ENCODE measurements at places on chromosomes 1 and 21.

GRCh38 chr1:38858833-38859560 lies 575 bp downstream of the RRAGC start:
- no peak for DNase-seq

DNA sequence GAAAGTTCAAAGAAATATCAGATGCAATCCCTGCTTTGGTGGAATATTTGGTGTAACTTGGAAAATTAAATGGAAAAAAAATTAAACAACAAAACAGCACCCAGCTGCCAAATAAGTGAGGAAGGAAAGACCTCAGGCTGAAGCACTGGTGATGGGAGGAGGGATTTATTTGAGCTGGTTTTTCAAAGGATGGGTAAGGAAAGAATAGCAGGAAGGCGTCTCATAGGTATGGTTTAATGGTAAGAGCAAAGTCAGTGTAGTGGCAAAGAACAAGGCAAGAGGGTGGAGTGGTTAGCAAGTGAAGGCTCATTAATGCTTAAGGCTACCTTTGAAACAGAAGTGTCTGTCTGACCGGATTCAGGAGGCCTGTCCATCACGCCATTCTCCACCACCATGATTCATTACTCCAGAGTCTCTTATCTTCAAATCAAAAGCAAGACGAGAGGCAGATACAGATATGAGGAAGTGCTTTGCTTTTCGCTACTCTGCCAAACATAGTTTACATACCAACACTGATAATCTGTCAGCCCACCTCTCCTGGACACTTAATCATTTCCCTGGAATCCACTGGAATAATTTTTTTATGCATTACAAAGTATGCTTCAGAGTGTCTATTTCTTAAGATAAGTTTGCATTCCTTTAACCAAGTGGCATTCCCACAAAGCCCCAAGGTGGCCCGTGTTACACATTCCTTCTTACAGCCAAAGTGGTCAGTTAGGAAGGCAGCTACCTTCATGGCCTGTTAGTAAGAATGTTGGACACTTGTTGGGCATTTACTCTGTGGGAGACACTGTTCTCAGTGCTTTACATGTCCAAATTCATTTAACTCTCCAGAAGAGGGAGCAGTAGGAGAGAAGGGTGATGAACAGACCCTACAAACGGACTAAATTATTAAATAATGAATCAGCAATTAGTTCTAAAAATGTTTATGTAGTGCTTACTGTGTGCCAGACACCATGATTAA lies 146.6 kb downstream of the ROR1 start:
- no peak for DNase-seq

DNA sequence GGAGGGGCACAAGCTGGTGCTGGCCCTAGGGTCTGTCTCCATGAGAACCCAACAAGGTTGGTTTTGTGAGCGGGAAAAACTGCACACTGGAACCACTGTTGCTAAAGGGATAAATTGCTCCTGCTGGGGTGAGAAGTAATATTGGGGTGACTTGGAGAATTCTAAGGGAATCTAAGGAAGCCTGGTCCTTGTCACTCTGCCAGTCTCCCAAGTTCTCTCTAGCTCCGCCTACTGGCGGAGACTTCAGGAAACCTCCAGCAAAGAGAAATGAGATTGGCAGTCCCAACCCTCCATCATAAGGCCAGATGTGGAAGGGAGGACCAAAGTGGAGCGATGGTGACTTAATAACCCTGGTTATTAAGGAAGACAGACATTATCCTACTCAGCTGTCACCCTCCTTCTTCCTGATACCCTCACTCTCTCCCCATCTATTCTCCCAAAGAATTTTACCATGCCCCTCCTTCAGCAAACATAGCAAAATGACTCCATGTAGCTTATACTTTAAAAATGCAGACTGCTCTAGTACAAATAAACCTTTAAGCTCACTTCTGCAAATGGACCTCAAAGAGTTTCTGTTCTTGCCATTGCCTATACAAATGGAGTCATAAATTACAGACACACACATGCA lies 2.7 kb downstream of the LCE1F start:
- no peak for DNase-seq

- DNase-seq, result no peak
These were observed 32.6 kb downstream of the TMEM200B start for GRCh38 chr1:29090937-29091618.

- DNase-seq, result no peak
These were observed 758 bp downstream of the PTBP2 start for GRCh38 chr1:96722161-96722922.

- DNase-seq, result no peak
These were observed 13.3 kb upstream of the THEMIS2 start for GRCh38 chr1:27858949-27859576.

GRCh38 chr1:28601696-28602095 lies 9.6 kb downstream of the RAB42 start:
- DNase-seq, result no peak

- no peak for DNase-seq
These were observed 432 bp upstream of the SIM2 start for GRCh38 chr21:36698385-36698980.

DNA sequence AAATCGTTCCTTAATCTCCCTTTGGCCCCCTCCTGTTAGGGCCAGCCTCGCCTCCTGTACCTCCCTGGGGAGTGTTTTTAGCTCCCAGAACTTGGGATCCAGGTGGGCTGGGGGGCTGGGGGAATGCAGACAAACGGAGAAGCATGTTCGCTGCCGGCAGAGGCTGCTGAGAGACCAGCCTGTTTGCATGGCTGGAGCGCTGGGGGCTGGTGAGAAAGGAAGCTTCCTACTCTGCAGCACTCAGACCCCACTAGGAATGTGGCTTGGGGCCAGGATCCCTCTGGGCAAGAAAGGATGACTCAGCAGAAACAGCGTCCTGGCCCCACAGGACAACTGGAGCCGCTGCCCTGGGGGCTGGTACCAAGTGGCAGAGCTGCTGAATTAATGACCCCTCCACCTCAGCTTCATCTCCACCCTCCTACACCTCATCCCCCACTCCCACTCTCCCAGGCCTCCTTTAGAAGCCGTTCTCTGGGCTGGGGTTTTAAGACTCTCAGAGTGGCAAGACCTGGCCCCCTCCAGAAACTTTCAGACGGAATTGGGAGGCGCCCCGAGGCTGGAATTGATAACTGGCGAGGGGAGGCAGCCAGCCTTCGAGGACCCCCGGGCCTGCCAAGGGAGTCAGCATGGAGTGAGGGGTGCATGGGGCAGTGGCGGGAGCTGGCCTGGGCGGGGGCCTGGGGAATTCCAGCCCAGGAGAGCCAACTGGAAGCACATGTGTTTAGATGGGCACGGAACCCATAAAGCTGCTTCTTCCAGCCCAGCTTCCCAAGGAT lies 28.5 kb upstream of the EPS8L3 start:
- DNase-seq, result peak; percentile 62

DNA sequence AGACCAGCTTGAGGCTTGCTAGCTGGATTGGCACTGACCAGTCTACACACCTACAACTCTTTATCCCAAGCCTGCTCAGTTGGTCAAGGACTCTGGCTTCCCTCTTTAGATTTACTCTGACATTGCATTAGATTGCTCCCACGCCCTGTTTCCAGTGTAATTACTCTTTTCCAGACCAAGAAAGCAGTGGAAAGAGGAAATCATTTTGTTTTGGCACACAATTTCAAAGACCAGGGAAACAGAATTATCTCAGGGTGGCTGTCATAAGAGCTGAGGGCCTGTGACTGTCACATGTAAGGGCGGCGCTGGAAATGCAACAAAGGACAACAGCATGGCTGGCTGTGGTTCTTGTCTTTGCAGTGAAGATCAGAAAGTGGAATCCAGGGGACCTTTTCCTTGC lies 302.7 kb downstream of the HHAT start:
- no peak for DNase-seq

DNA sequence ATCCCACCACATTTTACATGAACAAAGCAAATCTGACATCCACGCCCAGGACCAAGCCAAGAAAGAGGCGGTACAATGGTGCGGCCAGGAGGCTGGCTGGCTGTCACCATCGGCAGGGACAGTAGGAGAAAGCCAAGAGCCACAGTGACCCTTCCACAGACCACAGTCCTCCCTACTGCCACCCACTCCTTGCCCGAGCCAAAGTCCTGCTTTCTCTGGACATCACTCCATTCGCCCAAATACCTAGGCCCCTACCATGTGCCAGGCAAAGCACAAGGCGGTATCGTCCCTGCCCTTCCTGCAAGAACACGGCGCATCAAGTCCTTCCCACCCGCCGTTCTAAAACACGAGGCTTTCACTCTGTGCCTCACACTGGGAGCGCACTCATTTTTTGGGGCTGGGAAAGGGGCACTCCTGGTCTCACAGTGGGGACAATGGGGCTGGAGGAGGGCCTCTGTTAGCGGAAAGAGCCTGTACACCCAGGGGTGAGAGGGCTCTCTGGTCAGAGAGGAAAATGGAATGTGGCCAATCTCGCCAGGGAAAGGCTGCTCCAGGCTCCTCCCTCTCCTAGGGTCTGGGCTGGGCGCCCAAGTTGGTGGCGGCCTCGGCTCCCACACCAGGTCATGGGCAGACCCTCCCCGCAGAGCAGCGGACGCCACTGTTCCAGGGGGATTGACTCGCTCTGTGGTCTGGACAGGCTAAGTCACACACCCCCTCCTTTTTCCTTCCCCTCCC lies 26.5 kb downstream of the SSBP3 start:
- no peak for DNase-seq

GRCh38 chr1:116356673-116357072 lies 16.4 kb upstream of the ATP1A1 start:
- no peak for DNase-seq

DNA sequence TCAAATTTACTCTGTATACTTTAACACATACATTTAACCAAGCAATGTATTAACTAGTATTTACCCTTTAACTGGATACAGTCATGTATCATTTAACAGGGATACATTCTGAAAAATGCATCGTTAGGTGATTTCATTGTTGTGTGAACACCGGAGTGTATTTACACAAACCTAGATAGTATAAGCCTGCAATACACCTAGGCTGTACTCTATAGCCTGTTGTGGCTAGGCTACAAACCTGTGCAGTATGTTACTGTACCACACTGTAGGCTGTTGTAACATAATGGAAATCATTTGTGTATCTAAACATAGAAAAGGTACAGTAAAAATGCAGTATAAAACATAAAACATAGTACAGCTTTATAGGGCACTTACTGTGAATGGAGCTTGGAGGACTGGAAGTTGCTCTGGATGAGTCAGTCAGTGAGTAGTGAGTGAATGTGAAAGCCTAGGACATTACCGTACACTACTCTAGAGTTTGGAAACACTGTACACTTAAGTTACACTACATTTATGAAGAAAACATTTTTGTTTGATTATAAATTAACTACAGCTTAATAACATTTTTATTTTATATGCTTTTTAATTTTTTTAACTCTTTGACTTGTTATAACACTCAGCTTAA lies 21.3 kb downstream of the RGS4 start:
- DNase-seq, result no peak

DNA sequence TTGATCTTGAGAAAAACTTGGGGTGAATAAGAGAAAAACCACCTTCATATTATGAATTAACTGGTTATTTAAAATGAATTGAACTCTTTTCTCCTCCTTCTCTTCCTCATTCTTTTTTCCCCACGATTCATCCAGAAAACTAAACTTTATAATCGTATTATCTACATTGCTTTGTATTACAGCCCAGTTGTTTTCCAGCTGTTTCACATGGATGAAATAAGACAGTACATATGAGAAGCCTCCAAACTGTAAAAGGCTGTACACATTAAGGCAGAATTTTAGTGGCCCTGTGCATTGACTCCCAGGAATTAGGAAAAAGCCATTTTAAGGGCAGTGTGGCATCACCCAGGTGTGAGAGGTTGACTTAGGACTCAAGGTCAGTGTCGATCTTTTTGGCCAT lies 80.3 kb upstream of the PGBD5 start:
- DNase-seq, result no peak

DNA sequence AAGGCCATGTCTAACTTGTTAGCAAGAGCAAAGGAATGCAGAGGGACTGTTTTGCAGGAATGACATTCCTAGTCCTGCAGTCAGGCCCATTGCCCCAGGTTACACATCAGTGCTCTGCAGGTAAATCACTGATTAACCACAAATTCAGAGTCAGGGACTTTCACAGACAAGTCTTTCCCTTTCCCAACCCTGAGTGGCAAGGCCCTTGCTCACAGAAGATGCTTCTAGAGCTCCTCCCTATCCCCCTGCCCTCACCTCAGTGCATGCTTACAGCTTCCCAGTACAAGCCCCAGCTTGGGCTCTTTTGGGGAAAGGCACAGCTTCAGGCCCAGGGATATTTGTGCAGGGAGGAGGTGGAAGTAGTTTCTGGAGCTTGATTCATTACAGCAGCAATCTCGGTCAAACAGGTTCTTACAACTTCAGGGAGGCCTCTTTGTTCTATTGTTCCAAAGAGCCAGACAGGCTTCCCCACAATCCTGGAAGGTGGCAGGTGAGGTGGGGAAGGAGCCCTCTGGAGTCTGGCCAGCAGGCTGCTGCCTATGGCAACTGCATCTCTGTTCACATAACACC lies 53.9 kb downstream of the CASQ2 start:
- DNase-seq, result no peak

- DNase-seq, result no peak
These were observed 20.9 kb upstream of the CCSAP start for GRCh38 chr1:229363723-229364122.

DNA sequence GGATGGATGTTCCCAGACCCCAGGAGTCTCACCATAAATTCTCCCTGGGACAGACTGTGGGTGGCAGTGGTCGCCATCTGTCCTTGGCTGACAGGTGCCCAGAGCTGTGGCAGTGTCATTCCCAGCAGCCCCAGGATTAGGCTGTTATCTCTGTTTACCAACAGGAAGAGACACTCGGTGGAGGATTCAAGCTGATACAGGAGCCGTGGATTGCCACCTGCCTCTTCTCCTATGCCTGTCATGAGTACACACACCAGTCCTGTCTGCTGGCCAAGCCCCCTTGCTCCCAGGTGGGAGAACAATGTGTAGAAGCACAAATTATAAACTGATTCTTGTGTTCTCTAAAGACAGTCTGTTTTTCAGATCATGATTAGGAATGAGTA lies 152.6 kb downstream of the ETS2 start:
- no peak for DNase-seq

DNA sequence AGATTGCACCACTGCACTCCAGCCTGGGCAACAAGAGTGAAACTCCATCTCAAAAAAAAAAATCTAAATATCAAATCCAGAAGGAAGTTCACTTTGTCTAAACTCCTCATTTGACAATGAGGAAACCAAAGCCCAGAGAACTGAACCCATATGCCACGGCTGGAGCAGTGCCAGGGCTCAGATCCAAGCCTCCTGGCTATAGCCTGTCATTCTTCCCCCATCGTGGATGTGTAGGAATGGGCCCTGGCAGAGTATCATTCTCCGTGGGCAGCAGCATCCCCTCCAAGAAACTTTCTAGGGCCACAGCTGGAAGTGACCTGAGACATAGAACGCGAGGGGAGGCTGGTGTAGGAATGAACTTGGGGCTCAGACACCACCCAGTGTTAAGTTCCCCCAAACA lies 47.2 kb downstream of the CAPN9 start:
- no peak for DNase-seq

DNA sequence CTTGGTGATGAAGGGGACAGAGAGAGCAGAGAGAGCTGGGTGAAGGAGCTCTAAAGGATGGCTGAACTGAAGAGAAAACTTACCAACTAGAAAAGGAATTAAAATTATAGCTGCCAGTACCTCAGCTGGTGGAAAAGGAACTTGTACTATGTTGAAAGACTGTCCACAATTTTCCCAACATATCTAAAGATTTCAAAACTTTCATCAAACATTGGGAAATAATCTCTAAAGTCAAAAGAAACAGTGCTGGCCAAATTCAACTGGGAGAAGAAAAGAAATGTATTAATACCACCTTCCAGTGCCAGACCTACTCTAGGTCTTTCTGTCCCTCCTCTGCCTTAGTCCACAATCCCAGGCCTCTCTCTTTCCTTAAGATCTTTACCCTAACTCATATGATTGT lies 6.1 kb downstream of the SMG5 start:
- no peak for DNase-seq

GRCh38 chr1:201553496-201554189 lies 14.7 kb downstream of the NAV1 start:
- DNase-seq, result no peak

- no peak for DNase-seq
These were observed 175.0 kb upstream of the TNR start for GRCh38 chr1:175918364-175918801.

All from H1 (cell line).